Effector memory CD8-positive, alpha-beta T cell (primary cell): ENCODE measurements at places on chromosomes 16 and 17.

DNA sequence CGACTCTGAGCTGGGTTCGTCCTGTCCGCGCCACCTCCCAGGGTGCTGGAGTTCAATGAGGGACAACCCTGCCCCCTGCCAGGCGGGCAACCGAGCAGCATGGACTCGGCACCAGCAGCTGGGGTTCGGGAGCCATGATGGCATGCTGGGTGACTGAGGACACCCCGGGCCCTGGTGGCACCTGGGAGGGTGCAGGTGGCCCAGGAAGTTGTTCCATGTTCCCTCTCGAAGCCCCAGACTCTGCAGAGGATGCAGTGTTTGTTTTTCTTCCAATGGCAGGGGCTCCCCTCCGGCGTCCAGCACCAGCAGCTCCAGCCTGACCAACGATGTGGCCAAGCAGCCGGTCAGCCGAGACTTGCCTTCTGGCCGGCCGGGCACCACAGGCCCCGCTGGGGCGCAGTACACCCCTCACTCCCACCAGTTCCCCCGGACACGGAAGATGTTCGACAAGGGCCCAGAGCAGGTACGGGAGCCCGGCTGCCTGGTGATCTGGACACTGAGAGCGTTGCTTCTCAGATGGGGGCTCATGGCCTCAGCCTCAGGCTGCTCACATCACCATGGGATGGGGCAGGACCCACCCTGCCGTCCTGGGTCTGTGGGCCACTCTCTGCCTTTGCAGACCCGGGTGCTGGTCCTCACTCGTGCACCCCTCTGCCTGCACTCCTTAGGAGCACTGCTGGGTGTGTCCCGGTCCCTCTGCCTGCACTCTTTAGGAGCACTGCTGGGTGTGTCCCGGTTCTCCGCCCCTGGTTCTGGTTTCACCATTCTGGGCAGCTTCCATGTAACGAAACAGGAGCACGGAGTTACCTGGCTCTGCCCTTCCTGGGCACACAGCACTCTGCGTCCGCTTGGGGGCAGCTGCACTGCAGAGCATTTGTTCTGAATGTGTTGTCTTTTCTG, 68.2 kb upstream of the CHMP6 start:
- no peak for DNase-seq

DNA sequence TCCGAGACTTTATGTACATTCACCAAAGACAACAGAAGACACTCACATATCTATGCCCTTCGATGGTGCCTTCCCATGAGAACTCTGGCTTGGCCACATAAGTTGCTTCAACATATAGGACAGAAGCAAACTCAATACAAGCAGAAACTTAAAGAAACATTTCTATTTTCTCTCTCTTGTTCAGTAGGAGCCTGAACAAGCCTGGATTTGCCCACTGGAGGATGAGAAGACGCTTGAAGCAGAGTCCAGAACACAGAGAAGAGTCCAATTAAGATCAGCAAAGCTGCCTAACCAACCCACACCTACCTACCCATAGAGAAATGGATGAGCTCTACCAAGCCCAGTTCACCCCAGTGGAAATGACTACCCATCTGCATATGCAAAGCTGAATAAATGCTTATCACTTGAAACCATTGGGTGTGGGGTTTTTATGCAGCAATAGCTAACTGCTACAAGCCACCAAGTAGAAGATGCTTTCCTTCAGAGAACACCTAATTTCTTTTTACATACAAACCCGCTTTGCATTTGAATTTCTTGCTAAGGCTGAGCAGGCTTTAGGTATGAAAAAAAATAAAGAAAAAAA, 337.9 kb upstream of the DYNLRB2 start:
- DNase-seq = no peak

DNA sequence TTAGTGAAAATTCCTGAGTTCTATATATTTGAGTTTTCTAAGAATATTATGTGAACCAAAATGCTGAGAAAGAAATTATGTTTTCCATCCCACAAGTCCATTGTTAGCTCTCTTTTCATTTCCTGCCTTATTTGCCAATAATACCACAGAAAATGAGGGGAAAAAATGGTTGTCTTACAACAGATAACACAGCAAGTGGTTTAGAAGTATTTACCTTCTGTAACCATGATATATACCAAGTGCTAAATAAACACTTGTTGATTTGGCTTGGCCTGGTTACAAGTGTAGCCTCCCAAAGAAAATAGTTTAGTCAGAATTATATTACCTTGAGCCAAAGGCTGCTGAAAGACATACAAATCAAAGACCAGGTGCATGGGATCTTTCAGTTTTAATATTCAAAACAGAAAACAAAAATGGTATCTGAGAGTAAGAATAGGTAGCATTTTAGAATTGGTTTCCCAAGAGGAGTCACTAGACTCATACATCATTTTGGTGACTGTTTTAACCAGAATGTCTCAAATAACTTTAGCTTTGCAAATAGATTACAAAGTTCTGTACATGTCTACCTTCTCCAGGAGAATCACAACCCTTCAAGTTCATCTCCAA, 439.8 kb upstream of the DYNLRB2 start:
- DNase-seq = no peak

DNA sequence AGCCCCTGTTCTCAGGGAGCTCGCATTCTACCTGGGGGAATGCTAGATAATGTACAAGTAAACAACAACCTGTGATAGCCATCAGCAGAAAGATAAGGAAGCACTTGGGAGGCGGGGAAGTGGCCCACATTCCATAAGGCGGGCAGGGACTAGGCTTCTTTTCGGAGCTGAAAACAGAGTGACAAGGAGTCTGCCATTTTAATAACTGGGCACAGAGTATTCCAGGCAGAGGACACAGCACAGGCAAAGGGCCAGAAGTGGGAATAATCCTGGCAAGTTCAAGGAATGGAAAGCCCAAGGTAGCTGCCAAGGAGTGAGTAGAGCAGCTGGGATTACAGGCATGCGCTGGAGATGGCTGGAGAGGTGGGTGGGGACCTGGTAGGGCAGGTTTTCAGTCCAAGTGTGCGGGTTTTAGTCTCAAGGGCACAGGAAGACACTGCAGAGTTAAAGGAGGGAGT, 24.3 kb downstream of the USP43 start:
- no peak for DNase-seq

DNA sequence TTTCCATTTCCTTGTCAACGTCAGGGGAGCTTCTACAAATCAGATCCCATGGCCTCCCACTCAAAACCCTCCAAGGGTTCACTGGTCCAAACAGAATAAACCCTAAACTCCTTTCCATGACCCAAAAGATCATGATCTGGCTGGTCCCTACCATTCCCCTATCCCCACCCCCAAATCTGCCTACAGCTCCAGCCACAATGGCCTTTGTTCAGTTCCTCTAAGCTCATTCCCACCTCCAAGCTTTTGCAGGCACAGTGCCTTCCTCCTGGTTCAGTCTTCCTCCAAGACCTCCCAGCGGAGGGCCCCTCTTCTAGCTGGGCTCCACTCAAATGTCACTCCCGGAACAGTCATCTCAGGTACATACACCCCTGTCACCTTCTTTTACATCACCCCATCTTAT, 2.0 kb downstream of the GPRC5B start:
- DNase-seq = no peak

DNA sequence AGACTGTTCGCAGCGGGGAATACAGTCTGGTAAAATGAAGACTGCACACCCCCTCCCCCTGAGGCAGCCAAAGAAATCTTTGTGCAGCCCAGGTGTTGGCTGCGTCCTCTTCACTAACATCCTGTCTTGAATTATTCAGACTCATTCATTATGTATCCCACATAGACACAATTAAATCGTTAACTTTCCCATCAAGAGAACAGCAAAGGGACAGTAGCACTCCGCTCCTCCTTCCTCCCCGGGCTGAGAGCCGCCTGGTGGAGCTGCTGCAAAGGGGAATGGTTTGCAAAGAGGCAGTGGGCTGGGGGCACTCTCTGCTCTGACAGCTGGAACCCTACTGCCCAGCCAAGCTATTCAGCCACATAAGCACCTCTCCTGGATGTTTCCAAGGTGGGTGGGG, 290.0 kb upstream of the SOX9 start:
- DNase-seq = no peak

DNA sequence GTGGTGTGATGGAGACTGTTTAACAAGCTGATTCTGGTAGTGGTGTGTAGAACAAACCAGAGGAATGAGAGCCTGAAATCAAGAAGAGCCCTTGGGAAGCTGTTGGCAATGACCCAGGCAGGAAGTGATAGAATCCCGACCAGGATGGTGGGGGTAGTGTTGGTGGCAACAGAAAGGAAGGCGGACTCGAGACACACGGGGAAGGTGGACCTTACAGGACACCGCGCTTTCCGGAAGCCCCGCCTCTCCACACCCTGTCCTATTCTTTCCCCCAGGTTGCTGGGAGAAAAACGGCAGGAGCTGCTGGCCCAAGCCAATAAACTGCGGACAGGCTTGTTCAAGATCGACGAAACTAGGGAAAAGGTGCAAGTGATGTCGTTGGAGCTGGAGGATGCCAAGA, 30.0 kb upstream of the KDM6B start:
- DNase-seq = no peak

GRCh38 chr16:88316151-88316550, 66.6 kb upstream of the ZNF469 start:
- DNase-seq = no peak

- no peak for DNase-seq
Measured at GRCh38 chr17:58250344-58251011, 12.1 kb downstream of the LPO start.

DNA sequence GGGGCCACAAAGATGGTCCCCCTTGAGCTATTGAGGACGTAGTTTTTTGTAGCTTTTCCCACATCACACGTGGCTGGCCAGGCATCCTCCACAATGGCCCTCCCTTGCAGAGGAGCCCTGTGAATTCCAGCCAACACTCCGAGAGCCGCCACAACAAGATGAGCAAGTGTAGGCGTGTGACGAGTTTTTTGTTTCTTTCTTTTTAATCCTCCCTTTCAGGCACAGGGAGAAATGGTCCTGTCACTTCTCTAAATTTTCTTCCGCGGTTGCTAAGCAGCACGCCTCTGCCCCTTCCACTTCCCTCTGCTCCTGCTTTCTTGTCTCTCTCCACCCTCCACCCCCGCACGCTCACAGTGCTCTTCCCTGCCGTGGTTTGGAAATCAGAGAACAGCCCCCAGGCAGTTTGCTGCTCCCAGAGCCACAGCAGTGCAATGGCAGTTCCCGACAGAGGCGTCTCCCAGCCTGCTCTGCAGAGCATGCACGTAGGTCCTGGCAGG, 68.0 kb upstream of the MRTFB start:
- no peak for DNase-seq

DNA sequence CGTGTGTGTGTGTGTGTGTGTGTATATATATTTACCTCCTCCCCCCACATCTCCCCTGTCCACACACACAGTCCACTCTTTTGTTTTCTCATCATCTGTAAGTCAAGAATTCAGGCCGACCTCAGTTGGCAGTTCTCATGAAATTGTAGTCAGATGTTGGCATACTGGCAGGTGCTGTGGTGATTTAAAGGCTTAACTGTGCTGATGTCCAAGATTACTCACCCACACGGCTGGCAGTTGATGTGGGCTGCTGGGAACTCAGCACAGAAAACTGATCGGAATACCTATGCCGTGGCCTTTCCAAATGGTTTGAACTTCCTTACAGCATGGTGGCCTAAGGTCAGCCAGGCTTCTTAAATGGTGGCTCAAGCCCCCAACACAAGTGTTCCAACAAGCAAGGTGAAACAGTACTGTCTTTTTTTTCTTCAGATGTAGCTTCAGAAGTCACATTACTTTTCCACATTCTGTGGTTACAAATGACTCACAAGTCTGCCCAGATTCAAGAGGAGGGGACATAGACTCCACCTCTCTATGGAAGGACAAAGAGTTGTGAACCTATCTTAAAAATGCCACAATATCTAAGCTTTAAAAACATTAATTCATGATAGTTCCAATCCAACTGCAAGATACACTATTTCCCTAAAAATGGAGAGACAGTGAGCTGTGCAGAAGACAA, 198.5 kb upstream of the HS3ST4 start:
- DNase-seq = no peak

DNA sequence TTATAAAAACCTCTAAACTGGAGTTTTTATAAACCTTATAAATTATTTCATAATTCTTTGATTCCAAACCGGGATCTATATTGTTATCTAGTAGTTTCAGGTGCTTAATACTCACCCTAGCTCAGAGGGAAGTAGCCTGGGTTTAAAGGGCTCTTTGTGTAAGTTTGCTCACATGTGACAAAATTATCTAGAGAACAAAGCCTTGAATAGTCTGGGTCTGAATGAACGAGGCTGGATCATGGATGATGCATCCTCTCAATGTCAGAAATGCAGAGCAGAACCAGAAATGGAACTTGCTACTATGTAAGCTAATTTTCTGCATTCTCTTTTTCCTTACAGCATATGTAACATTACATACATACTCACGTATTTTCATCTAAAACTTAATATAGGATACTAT, 103.9 kb upstream of the NETO2 start:
- no peak for DNase-seq

DNA sequence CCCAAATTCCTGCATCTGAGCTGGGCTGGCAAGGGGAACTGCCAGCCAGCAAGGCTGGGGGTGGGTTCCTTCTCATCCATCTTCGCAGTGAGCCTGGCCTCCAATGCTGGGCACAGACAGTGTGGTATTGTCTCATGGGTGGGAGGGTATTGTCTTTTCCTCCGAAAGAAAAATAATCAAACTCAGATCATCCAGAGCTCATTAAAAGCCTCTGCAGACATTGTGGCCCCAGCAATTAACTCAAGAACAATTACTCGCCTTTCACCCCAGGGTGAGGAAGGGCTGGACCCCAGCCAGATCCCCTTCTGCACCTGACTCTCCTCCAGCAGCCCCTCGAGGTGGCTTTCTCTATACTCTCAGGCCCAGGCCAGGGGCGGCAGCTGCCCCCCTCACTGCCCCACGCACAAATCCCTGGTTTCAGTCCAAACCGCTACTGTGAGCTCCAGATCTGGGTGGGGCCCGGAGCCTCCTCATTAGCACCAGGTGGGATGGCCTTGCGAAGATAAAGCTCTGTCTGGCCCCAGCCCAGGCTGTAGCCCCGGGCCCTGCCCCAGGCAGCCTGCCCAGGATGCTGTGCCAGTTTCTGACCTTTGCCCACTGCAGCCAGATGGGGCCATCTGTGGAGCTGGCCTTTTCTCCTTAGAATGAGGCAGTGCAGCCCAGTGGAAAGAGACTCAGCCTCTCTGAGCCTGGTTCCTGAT, 2.3 kb upstream of the KRT15 start:
- no peak for DNase-seq

DNA sequence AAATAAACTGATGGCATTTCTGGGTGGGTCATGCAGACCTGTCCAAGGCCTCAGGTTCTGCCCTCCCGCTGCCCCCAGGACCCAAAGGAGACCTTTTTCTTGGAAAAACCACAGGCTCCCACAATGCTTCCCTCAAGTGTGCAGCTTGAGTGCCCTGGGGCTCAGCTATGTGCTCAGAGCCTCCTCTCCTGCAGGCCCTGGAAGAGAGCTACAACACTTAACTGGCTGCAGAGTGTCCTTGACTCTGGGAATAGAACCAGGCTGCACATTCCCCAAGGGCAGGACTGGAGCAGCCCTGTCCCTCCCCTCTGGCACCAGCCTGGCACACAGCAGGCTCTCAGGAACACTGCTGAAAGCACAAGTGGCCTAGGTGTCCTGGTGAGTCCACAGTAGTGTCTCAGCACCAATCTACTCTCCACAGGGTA, 4.8 kb upstream of the SREBF1 start:
- no peak for DNase-seq

DNA sequence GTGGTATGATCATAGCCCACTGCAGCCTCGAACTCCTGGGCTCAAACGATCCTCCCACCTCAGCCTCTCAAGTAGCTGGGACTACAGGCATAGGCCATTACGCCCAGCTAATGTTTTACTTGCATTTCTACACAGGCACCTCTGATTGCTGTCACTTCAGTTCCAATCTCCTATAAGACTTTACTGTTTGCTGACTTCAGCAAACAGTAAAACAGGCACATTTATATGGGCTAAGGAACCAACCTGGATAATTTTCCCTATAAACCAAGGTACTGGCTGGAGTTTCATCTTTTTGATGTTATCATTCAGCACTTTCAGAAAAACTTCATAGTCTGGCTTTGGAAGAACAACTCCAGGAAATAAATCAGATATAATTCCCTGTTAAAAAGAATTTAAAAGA, 114.2 kb downstream of the DNAH3 start:
- DNase-seq = no peak
